CD4-positive, alpha-beta T cell treated with Interleukin-1 beta for 1 hour (primary cell): ENCODE measurements at places on chromosomes 2 and 18.

GRCh38 chr2:189702071-189702470 lies 27.6 kb downstream of the ANKAR start:
- no peak for DNase-seq

DNA sequence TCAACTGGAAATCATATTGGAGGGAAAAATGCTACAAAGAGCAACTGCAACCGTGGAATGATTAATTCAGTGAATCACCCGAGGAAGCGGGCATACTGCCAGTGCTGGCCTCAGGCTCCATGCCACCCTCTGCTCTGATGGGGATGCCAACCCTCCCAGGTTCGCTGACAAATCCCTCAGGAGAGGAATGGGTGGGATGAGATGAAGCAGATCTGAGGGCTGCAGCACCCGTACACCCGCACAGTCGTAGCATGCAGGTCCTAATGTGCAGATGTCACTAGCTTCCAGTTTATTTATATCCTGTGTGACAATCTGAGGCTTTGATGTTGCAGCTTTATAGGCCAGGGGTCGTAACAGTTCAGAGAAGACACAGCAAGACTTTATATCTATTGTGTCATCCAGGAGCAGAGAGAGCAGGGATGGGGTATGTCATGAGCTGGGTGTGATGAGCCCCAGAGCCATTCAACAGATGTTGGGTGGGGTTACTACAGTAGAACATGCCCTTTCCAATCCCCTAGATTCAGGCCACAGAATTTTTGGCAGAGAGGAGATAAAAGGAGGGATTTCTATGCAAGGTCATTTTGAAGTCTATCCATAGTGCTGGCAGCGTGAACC lies 44.6 kb downstream of the DPP4 start:
- DNase-seq: no peak

- peak; percentile 29 for DNase-seq
These were observed 26.3 kb downstream of the NDC80 start for GRCh38 chr18:2597639-2598038.

DNA sequence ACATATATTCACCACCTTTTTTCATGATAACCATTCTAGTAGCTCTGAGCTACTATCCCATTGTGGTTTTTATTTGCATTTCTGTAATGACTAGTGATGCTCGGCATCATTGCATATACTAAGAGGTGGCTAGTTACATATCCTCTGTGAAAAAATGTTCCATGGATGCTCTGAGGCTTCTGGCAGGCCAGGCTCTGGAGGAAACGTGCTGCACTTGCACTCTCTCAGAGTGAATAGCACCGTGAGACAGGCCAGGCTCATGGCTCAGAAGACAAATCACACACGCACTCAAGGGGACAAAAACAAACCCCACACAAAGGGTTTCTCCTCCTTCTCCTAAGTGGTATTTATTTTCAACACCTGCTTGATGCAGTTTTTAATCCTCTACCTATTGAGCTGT lies 1085.3 kb upstream of the CNTNAP5 start:
- DNase-seq: no peak

DNA sequence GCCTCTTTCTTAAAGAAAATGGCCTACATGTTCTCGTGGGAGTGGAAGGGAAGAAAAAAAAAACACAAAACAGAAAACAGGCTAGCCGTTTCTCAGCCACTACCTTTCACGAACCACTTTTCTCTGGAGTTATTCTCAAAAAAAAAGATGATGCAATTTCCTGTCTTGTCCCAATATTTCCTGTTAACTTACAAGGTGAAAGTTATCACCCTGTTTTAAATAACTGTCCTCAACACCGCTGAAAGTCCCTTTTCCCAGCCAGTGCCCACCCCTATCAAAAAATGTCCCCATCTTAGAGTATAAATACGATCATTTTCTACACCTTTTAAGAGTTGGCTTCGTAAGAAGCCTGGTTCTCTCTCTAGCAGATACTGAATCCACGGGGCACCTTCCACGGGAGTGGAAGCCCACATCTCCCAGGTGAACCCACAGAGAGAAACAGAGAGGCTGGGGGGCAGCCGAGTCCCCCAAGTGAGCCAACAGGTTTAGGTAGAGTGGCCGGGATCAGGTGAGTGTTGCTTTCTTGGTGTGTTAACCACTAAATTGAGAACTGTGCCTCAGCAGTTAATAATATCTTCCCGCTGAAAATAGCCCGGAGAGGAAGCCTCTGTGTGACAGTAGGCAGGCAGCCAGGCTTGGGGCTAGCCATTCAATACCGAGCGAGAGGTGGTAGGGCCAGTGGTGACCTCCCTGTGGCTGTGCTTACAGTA lies 15.9 kb downstream of the SMAD7 start:
- DNase-seq: no peak

- peak; percentile 1 for DNase-seq
These were observed 1621.3 kb downstream of the SUCLG1 start for GRCh38 chr2:82837588-82838304.

DNA sequence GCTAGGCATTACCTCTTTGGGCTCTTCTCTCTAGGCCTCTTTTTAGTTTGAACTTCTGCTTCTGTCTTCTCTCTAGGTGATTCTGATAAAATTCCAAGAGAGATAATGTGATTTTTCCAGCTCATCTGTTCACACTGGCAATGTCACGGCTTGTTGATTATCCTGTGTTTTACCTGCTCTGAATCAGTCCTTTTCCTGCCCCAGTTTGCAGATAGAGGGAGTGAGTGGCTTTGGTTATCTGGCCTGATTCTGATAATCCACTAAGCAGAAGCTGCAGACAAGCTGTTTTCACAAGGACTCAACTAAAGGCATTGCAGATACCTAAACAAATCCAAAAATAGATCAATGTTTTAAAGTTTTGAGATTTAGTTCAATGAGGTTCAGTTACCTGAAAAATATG lies 111.9 kb downstream of the DCC start:
- DNase-seq: no peak

DNA sequence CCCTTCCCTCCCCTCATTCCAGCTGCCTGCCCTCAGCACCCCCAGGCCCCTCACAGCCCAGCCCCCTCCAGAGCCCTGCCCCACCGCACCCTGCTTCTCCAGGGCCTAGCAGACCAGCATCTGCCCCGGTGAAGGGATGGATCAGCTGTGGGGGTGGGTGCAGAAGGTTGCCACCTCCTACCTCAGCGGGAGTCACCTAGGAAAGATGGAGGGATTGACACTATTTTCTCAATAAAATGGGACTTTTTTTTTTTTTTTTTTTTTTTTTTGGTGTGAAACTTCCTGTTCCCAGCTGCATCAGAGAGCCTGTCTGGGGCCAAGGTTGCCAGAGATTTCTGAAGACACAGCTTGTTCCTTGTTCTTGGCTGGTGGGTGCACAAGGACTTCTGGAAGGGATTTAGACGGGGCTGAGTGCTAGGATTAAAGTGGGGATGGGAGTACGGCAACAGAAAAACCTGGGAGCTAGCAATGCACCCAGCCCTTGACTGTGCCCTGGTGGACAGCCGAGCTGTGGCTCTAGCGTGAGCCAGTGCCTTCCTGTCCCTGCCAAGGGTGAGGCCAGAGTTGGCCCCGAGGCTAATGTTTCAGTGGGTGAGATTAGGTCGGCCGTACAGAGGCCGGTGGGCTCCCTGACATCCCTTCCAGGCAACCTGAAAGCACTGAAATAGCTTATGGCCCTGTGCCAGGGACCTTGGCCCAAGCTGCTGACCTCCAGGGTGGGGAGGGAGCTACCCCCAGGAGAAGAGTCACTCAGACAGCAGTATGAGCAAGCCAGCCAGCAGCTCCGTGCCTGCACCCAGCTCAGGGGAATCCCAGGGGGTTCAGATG lies 4.6 kb downstream of the B3GNT7 start:
- no peak for DNase-seq

DNA sequence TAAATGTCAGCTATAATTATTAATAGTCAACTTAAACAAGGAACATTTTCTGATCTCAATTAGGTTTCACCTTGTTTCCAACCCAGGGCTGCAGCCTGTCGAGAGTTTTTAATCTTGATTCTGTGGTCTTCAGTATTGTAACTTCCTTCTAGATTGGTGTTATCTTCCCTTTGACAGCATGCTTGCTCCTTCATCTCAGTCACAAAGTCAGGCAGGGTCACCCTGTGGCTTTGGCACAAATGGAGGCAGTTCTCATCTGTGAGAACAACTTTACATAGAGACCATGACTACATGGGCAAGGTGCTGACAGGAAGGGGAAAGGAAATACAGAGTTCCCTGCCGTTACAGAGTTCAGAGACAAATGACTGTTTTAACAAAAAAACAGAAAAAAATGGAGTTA lies 50.5 kb downstream of the HNRNPLL start:
- no peak for DNase-seq

DNA sequence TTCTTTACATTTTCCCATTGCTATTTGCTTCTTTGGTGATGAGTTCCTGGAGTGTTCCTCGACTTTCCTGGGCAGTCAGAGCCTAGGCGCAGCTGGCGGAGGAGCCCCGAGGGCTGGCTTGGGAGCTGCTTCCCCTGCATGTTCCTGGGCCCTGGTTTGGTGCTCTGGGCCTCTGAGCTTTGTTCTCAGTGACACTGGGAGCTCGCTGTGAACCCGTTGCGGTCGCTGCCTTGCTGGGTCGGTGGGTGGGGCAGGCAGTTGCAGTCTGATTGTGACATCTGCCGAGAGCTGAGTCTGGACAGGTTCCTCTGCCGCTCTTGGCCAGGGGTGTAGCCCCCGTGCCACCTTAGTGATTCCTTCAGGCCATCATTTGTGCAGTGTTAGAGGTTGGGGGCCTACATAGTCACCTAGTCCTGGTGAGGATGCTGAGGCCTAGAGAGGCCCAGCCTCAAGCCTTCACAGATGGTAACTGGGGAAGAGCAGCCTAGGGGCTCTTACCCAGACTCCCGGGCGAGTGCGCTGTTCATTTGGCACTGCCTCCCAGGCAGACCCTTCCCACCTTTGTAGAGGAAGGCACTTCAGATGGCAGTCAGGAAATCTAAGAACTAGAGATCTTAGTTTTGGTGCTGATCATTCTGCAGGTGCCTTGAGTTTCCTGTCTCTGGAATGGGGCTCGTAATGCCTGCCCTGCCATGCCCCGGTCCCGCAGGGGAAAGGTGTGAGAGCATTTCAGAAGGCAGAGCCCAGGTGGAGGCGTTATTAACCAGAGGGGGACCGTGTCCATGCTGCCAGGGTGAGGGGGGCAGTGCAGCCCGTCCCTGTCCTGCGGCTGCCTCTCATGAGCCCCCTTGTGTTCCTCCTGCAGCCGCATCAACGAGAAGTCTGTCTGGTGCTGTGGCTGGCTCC lies 8.4 kb downstream of the ASB1 start:
- DNase-seq: no peak

DNA sequence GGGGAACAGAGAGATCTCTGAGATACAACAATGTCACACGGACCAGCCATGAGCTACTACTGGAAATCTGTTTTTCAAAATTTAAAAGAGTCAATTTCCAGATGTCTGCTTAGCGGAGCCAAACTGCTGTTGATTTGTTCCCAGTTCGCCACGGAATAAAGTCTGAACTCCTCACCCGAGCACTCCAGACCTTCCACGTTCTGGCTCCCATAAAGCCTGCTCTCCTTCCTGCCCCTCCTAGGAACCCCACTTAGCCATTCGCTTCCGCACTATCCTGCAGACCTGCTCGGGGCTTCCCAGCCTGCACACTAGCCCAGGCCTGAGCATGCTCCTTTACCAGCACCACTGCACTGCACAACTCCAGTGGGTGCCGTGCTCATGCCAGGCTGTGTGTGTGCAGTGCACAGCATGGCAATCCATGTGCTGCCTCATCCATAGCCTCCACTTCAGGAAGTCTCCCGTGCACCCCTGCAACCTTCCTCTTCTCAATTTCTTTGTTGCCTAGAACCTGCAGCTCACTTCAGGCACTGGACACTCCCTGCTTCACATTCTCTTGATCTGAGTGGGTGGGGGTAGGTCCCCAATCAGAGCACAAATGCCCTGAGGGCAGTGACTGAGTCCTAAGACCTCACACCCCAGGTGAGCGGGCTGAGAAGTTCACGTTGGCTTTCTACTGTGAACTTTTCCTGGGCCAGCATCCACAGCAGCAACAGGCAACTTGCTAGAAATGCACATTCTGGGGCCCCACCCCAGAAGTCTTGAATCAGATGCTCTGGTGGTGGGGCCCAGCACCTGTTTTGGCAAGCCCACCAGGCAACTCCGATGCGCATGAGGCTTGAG lies 53.7 kb downstream of the ZBTB7C start:
- no peak for DNase-seq

DNA sequence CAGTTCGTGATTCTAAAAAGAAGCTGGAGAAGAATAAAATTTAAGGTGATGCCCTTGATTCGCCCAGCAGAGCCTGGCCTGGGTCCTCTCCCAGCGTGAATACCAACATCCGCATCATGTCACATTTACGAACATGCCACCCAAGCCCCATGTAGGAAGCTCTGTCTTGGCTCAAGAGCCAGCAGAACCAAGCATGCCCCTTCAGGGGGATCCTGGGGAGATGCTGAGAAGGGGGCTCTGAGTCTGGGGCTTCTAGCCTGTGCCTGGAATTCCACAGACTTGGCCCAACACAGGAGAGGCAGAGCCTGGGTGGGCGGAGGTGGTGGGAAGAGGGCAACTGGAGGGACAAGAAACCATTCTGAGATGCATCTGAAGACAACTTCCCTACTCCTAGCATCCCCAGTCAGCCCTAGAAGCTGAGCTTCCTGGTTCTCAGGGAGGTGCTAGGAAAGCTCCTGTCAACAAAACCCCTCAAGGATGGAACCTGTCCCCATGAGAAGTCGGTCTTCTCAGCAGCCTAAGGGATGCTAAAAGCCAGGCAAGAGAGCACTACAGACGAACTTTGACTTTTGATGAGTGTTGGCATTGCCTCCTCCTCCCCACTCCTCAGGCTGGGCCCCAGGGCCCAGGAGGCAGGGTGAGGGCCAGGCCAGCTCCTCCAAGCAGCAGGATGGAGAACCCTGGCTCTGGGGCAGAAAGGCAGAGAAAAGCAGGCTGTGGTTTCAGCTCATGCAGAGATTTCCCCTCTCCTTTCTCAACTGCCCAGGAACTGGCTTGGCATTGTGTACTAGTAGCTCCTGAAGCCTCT lies 57.9 kb downstream of the POLR1A start:
- DNase-seq: no peak

- peak; percentile 60 for DNase-seq
These were observed 583 bp downstream of the NEMP2 start for GRCh38 chr2:190533968-190534309.

GRCh38 chr2:26682155-26682554 lies 10.4 kb upstream of the KCNK3 start:
- no peak for DNase-seq

- DNase-seq: no peak
These were observed 45.9 kb downstream of the KDM3A start for GRCh38 chr2:86487062-86487461.

- DNase-seq: no peak
These were observed 97.4 kb upstream of the DNAJC10 start for GRCh38 chr2:182618672-182619079.

GRCh38 chr18:29161429-29161828 lies 984.5 kb upstream of the CDH2 start:
- DNase-seq: no peak

DNA sequence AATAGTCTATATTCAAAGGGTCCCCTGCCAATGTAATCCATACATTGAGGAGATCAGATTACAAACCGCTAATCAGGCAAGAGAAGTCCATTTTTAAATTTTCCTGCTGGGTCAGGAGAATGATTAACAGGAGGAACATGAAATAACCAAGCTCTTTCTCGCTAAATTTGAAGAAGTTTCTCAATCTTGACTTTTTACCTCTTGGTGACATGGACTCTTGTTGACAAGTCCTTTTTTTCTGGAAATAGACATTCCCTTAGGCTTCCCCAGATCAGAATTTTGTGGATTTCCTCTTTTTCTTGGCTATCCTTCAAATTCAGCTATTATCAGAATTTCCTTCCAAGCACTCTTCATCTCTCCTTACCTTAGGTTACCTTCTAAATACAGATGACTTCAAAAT lies 153.0 kb upstream of the LRATD1 start:
- no peak for DNase-seq
